ENCODE measurements at places on chromosomes 5 and 9.

- no peak for DNase-seq
Observed at GRCh38 chr9:132026932-132027585, 52.6 kb downstream of the MED27 start.

- no peak for DNase-seq
Observed at GRCh38 chr5:72530196-72530595, 23.0 kb upstream of the ZNF366 start.

DNA sequence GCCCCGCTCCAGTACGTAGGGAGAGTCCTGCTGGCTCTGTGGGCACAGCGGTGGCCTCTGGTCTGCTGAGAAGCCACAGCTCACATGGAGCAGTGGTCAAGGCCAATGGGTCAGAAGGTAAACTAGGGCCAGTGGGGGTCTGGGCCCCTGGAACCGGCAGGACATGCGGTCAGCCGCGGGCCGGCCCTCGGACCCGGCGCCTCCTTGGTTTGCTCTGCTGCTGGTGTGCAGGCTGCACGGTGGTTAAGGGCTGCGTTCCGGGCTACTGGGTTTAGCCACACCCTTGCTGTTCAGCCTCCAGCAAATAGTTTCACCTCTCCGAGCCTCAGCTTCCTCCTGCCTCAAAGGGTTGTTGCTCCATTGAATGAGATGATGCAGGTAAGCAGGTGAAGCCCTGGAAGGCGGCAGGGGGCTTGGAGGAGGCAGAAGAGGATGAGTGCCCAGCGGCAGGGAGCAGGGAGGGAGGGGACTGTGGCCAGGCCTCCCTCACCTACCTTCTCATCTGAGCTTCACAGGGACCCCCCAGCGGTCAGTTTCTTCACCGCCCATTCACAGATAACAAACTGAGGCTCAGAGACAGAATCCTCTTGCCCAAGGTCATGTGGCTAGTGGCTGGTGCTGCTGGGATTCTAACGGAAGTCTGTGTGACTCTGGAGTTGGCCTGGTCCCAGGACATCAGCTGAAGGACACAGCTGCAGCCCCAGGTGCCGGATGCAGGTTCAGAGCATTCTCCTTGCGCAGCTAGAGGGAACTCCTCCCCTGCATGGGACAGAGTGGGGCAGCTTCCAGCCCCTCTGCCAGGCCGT lies 3.7 kb upstream of the COL5A1 start:
- DNase-seq: no peak

GRCh38 chr5:146815411-146815810 lies 63.1 kb downstream of the PPP2R2B start:
- no peak for DNase-seq

- DNase-seq: peak; percentile 25
Observed at GRCh38 chr5:62306896-62307689, 1.1 kb downstream of the KIF2A start.

GRCh38 chr5:39446231-39446630 lies 21.5 kb upstream of the DAB2 start:
- no peak for DNase-seq
